ENCODE measurements at places on chromosomes 5 and 9.

GRCh38 chr5:111117136-111117535 is 25.0 kb downstream of the WDR36 start:
- DNase-seq, result no peak

DNA sequence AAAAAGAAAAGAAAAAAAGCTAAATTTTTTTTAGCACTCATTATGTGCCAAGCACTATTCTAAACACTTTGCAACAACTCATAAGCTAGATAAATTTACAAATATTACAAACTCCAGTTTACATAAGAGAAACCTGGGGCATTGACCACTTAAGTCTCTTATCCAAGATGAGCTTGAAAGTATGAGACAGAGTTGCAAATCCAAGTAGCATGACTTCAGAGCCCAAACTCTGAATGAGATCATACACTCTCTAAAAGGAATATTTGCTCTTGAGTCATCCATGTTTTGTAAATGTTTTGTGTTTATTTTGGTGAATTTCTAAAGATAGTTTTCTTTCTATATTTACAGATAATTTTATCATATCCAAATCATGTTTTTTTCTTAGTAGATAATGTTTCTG is 4.0 kb upstream of the SHOC1 start:
- DNase-seq, result no peak

- DNase-seq, result no peak
Observed at GRCh38 chr5:159337016-159337955, 7.0 kb upstream of the IL12B start.

- DNase-seq, result no peak
Observed at GRCh38 chr5:31285025-31285424, 91.5 kb downstream of the CDH6 start.

GRCh38 chr9:2853517-2853916 is 9.6 kb upstream of the PUM3 start:
- DNase-seq, result no peak

DNA sequence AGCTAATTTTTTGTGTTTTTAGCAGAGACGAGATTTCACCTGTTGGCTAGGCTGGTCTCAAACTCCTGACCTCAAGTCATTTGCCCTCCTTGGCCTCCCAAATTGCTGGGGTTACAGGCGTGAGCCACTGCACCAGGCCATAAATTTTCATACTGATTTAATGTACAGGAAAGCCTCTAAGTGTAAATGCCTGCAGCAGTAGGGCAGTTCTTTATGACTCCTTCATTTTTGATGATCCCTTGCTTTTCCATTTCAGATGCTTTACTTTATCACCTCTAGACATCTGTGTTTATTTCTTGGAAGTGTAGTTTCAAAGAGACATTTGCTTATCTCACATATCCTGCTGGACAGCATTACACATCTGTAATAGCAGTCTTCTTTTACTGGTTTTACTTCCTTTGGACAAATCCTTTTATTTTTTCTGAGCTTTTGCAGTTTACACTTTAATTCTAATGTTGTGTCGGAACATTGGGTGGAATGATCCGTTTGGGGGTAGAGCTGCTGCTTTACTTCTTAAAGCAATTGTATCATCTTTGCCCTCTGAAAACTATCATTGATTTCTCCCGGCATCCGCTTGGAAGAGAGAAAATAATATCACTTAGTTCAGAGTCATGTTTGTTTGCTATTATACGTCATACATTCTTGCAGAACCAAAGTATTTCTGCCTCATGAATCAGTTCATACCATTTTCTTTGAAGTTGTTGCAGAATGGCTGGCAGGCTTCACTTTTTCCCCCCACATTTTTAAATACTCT is 36.0 kb downstream of the SCGB3A1 start:
- no peak for DNase-seq

DNA sequence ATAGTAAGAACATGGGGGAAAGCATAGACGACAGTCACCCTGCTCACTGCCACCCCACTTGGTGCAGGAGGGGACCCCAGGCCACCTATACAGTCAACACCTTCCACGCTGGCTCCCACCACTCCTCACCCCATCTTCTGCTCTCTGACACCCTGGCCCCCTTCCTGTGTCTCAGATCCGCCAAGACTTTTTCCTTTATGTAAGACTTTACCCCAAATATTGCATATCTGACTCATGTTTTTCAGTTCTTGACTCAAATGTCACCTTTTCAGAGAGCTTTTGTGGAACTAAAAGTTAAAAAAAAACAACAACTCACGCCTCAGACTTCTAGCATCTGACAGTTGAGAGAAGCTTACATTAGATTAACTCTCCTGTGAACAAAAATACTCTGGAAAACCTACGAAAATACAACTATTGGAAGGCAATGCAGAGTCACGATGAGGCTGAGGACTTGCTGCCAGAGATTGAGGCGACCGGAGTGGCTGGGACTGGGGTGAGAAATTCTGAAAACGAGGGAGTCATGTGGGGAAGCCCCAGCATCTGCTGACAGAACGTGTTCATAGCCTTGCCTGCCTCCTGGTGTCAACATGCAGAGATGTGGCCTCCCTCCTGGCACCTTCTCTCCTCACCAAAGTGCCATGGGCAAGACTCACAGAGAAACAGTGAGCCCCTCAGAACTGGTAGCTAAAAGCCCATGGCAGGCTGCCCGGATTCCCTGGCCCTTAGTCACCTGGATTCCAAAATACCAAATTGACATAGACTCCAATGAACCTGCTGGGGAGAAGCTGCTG is 22.4 kb upstream of the FCN2 start:
- DNase-seq, result no peak

- no peak for DNase-seq
Observed at GRCh38 chr9:8659108-8659507, 859.5 kb upstream of the DMAC1 start.

GRCh38 chr5:51958473-51958872 is 575.2 kb downstream of the ISL1 start:
- DNase-seq, result no peak

- DNase-seq, result no peak
Observed at GRCh38 chr5:96293966-96294883, 138.8 kb downstream of the PCSK1 start.

- DNase-seq, result no peak
Observed at GRCh38 chr5:8288334-8288733, 419.4 kb downstream of the MTRR start.

GRCh38 chr5:164501344-164501743 is 995.9 kb downstream of the MAT2B start:
- no peak for DNase-seq

- DNase-seq, result no peak
Observed at GRCh38 chr9:91942201-91942600, 7.8 kb downstream of the ROR2 start.

DNA sequence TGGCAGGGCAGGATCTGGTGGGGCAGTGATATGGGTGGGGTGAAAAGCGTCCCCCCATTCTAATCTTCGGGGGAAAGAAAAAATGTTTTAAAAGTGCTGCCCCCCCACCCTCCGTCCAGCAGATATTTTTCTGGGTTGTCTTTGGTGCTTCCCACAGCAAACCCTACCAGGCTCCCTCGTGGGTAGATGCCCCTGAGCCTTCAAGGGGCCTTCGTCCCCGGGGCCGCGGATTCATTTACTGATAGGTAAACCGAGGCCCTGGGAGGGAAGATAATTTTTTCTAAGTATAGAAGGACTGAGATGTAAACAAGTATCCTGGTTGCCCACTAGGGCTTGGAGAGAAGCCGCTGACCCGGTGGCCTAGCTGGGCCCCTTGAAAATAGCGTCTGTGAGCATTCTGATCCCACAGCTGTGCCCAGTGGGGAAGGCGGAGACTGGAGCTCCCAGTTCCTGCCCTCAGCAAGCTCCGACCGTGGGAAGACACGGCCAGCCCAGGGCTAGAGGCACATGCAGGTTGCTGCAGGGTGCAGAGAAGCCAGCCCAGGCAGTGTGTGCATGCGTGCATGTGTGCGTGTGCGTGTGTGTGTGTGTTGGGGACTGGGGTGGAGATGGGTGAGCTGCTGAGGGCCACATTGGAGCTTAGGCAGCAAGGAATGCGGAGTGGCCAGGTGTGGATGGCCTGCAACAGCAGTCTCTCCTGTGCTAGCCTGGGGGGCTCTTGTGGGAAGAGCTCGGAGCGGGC is 6.0 kb upstream of the RXRA start:
- no peak for DNase-seq

GRCh38 chr5:39543335-39543734 is 118.6 kb upstream of the DAB2 start:
- no peak for DNase-seq

- no peak for DNase-seq
Observed at GRCh38 chr5:105131045-105131444, 1568.5 kb upstream of the NUDT12 start.

DNA sequence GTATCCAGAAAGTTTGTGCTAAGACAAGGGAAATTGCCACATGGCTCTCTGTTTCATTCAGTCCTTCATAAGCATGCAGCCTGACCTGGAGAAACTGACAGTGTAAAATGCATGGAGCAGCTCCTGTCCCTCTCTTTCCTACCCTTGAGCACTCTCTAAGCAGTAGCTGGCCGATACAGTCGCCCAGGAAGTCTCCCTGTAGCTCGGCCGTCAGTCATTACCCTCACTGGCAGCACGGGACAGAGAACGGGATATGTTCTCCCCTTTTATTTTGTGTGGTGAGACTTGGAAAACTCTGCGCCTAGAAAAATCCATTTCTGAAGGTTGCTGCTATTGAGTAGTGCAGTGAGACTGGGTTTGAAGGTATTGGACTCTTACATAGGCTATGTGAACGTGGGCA is 56.8 kb upstream of the KCNMB1 start:
- DNase-seq, result no peak

DNA sequence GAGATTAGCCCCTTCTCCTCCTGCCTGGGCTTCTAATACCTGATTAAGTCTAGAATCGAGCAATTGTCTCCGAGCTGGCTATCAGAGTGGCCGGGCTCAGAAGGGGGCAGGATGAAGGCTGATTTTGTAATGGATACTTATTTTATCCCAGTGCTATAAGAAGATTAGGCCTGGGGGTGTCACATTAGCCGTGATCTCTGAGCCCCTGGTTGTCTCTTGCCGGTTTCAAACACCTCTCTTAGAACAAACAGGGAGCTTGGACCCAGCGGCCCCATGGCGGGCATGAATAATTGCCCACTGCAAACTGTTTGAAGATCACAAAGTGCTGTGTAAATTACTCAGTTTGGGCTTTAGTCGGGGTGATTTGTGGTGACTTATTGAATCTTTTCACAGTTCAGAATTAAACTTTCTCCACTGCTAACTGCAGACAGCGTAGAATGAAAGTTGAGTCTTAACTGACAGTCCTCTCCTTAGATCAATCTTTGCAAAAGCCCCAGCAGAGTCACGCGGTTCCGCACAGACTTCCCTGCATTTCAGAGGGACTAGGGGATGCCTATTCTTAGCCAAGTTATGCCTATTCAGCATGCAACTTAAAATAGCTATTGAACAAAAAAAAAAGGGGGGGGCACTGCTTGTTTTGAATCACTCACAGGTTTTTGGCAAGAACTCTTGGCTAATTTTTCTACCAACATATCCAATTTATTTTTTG is 200.6 kb upstream of the IRX1 start:
- DNase-seq, result no peak

DNA sequence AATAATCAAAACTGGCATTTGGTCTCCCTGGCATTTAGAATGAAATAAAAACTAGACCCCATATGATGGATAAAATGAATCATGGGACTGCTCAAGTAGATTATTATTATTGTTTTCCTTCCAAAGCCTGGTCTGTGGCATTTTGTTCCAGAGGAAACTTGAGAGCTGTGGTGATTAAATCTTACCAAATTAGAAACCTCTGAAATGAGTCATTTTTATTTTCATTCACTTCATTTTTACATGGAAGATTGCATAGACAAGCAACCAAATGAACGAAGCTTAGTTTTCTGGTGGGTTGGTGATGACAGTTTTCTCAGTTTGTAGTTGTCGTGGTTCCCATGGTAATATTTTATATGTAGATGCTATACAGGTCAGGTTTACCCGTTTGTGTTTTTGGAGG is 23.4 kb downstream of the PAM start:
- DNase-seq, result no peak

DNA sequence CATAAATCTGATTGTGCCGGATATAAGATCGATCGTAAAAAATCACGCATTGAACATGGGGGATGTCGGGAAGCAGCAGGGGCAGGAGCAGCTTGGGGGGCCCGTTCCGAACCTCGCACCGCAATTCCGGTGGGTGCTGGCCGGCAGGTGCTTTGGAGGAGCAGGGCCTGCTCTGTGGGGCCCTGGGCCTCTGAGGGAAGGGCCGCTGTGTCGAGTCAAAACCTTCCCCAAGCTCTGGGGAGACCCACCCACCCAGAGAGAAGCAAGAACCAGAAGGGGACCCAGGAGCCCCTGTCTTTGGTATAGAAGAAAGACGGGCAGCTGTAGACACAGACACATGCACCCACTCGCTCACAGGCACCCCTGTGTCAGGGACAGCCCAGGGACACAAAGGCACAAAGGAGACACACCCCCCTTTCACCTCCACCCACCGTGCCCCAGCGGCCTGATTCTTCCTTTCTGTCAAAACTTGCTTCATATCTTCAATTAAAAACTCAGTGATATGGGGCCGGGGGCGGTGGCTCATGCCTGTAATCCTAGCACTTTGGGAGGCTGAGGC is 49.4 kb upstream of the ZBTB43 start:
- DNase-seq, result no peak

DNA sequence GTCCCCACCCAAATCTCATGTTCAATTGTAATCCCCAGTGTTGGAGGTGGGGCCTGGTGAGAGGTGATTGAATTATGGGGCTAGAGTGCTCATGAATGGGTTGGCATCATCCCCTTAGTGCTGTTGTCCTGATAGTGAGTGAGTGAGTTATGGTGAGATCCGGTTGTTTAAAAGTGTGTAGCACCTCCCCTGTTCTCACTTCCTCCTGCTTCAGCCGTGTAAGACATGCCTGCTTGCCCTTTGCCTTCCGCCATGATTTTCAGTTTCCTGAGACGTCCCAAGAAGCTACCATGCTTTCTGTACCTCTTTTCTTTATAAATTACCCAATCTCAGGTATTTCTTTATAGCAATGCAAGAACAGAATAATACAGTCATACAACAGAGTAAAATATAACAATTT is 742 bp upstream of the LECT2 start:
- no peak for DNase-seq

- DNase-seq, result no peak
Observed at GRCh38 chr5:113214606-113215323, 220.0 kb downstream of the TSSK1B start.

DNA sequence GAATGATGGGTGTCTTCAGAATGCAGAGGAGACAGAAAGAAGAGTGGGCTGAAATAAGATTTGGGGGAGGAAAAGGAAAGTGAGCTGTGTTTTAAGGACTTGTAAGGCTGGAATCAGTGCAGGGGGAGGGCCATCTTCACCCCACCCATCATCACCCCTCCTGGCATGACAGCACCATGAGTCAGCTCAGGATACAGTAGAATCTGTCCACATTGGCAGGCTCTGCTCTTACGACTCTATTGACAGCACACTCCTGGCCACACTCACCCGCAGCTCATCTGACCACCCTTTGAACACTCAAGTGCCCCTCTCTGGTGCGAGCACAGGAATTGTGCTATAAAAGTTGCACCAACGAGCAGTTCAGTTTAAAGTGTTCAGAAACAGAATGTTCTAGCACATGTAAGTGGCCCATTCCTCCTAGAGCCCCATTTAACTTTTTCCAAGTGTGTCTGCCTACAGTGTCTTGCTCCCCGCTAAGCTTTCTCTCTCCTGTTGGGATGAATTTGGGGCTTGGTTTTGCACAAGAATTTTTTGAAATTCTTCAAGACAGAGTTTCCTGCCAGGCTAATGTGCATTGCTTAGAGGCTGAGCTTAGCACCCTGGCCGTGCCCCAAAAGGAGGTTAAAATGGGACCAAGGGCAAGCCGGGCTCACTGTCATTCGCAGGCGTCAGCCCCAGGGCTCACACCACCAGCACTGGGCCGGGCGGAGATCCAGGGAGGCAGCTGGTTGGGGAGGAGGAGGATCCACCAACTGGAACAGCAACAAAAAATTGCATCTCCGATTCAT is 12.0 kb downstream of the ADRA1B start:
- no peak for DNase-seq

- no peak for DNase-seq
Observed at GRCh38 chr9:129411501-129412175, 209.3 kb downstream of the C9orf50 start.
